ENCODE measurements at places on chromosomes 6 and 20. TPM values are rescaled to one million over a fixed set of nuclear protein-coding genes. Genes with fewer than 3 reads are reported as not detected.

The SLC35D3 gene
- total RNA-seq = not detected

The KCNG1 gene
- total RNA-seq = 3.0 TPM

The CAP2 gene
- total RNA-seq = 6.5 TPM

The RHAG gene
- not detected for total RNA-seq

The BPIFA3 gene
- total RNA-seq = not detected

The AGPAT1 gene
- 19.1 TPM for total RNA-seq

The MAPK13 gene
- 2.3 TPM for total RNA-seq

The SIRPB1 gene
- not detected for total RNA-seq

The NR2E1 gene
- total RNA-seq = not detected

The SPATA25 gene
- total RNA-seq = 2.1 TPM

The RUNX2 gene
- total RNA-seq = 0.74 TPM

The CLDN20 gene
- not detected for total RNA-seq

The STMND1 gene
- total RNA-seq = not detected

The TRIM31 gene
- total RNA-seq = not detected

The FILIP1 gene
- 5.5 TPM for total RNA-seq

The C20orf202 gene
- total RNA-seq = 0.09 TPM

The CYP21A2 gene
- total RNA-seq = 1.3 TPM

The DEK gene
- 591 TPM for total RNA-seq

The SNTA1 gene
- 28.6 TPM for total RNA-seq

The EDEM2 gene
- total RNA-seq = 16.7 TPM

The MAN1A1 gene
- total RNA-seq = 93.1 TPM

The SLC26A8 gene
- not detected for total RNA-seq

The OOEP gene
- total RNA-seq = not detected

The TBX18 gene
- 27.1 TPM for total RNA-seq

The SPO11 gene
- not detected for total RNA-seq

The LY6G6D gene
- not detected for total RNA-seq

The TUBE1 gene
- total RNA-seq = 38.2 TPM

The CLIC5 gene
- not detected for total RNA-seq

The DPPA5 gene
- not detected for total RNA-seq

The C20orf144 gene
- total RNA-seq = 0.18 TPM

The ENPP5 gene
- 5.3 TPM for total RNA-seq

The MDC1 gene
- total RNA-seq = 12.1 TPM

The LIN28B gene
- not detected for total RNA-seq

The TREML1 gene
- total RNA-seq = not detected

The TMEM200A gene
- total RNA-seq = 61.5 TPM

Data from fibroblast of the aortic adventitia (primary cell).